ENCODE measurements at places on chromosomes 6 and 20.

- no peak for DNase-seq
Observed at GRCh38 chr6:148059869-148060268, 282.8 kb upstream of the SASH1 start.

- no peak for DNase-seq
Observed at GRCh38 chr20:14284443-14284842, 53.0 kb downstream of the FLRT3 start.

DNA sequence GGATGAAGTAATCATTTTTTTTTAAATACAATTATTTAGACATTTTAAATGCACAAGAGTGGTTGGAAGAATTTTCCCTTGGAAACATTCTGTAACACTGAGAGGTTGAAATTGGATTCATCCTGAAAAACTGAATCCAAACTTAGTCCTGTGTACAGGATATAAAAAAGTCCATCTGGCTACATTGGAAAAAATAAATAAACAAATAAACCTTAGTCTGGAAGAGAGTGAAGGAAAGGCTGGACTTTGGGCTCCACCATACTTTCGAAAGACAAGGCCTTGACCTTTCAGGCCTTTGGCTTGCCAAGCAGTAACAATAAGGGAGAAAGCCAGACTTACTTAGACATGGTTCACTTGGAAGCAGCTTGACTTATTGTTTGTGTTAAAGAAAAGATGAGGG is 664.3 kb downstream of the TENT5A start:
- DNase-seq, result no peak

- DNase-seq, result no peak
Observed at GRCh38 chr6:37407948-37408347, 25.1 kb upstream of the CMTR1 start.

- DNase-seq, result peak; percentile 75
Observed at GRCh38 chr20:24949756-24950127, 673 bp downstream of the CST7 start.

GRCh38 chr6:24640166-24640565 is 5.8 kb downstream of the KIAA0319 start:
- no peak for DNase-seq

GRCh38 chr6:44921798-44922197 is 406.3 kb upstream of the RUNX2 start:
- no peak for DNase-seq

- DNase-seq, result no peak
Observed at GRCh38 chr6:132132422-132132821, 181.2 kb upstream of the CCN2 start.

Measured in hematopoietic multipotent progenitor cell treated with erythropoietin and hydrocortisone succinate and interleukin-3 and kit ligand, for 6 days (in vitro differentiated cells).